ENCODE measurements at places on chromosomes 11 and 22.

GRCh38 chr11:73869332-73869949, 7.2 kb downstream of the COA4 start:
- no peak for DNase-seq

DNA sequence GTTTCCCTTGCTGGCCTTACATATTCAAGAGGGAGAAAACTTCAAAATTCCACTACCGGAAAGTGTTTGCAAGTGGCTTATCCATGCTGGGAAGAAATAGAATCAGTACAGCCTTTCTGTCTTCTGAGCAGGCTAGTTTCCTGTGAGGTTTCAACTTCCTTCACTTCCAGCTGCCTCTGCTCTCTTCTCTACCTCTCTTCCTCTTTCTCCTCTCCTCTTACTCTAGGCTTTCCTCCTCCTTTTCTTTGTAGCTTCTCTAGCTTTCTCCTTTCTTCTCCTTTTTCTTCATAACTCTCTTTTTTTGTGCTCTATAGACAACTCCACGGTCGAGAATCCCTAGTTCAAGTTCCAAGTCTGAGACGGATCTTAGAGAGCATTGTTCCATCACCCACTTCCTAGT, 421.8 kb downstream of the ETS1 start:
- DNase-seq: no peak

GRCh38 chr11:66992041-66992440, 16.9 kb downstream of the C11orf86 start:
- no peak for DNase-seq

- no peak for DNase-seq
Measured at GRCh38 chr22:19118329-19118880, 3.8 kb downstream of the DGCR2 start.

DNA sequence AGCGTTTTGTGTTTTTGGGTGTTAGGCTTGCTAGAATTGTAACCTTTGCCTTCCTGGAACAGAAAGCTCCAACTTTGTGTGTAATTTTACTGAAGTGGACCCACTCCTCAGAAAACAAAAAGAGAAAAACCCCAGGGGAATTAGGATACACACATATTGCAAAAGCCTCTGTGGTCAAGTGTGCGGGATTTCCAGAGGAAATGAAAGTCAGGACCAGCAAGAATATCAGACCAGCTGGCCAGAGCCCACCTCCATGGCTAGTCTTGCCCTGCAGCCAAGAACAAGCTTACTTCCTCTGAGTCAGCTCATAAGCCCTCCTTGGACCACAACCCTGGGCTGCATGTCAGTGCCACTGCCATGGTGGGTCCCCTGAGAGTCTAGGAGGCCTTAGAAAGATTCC, 37.0 kb upstream of the FTH1 start:
- DNase-seq: no peak

- no peak for DNase-seq
Measured at GRCh38 chr11:118002541-118003423, 16.6 kb downstream of the IL10RA start.

DNA sequence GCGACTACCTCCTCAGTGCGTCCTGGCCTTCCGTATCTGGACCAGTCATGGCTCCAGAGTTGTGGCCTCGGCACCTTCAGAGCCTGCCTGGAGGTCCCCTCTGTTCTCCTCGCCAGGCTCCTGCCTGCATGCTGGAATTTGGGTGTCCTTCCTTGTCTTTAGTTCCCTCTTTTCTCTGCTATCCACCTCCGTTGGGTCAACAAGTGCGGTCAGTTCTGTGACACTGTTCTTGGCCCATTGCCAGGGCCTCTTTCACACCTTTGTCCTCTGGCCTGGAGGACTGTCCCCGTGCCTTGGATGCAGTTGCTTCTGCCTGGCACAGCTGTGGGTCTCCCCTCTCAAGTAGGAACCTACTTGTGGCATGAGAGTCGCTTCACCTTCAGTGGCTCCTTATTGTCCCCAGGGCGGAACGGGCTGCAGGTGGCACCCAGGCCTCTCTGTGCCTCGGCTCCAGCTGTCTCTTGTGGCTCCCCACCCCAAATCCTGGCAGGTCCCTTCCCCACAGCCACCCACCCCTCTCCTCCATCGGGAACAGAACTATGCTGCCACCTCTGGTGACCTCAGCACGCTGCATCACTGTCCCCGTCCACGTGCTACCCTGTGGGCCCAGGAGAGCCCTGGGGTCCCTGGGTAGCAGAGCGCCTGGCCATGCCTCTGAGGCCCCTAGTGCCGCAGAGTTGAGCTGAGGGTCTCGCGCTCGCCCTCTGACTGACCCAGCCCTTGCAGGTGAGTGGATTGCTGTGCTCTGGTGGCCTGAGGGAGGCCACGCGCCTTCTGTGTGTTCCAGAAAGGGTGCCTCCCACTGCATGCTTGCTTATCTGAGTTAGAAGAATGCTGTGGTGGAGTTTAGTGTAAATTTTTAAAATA, 4.7 kb downstream of the DGCR8 start:
- no peak for DNase-seq

DNA sequence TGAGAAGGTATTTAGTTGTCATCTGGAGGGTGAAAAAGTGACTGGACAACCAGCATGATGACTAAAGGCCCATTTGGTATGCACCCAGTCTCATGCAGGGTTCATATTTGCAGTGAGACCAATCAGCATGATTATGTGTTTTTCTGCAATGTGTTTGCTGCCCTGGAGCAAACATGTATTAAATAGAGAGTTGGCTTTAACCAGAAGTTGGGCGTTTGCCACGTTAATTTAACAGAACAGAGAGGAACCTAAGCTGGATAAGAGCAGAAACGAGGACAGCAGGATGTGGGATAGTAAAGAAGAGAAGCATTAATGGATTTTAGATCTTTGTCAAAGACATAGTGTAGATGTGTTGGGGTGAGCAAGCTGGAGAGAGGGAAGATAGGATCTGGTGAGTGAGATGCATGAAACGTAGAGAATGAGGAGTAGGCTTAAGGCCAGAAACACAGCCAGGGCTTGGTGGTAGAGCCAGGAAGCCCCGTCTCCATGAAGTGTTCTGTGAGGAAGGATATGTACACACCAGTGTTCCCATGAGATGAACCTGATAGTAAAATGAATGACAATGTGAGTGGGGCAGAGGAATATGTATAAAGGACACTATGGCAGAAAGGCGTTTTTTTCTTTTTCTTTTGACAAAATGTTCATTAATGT, 164.0 kb upstream of the PDGFD start:
- no peak for DNase-seq

- no peak for DNase-seq
Measured at GRCh38 chr11:32316858-32317642, 118.3 kb downstream of the WT1 start.

GRCh38 chr11:83744620-83745192, 458.5 kb upstream of the CCDC90B start:
- no peak for DNase-seq

DNA sequence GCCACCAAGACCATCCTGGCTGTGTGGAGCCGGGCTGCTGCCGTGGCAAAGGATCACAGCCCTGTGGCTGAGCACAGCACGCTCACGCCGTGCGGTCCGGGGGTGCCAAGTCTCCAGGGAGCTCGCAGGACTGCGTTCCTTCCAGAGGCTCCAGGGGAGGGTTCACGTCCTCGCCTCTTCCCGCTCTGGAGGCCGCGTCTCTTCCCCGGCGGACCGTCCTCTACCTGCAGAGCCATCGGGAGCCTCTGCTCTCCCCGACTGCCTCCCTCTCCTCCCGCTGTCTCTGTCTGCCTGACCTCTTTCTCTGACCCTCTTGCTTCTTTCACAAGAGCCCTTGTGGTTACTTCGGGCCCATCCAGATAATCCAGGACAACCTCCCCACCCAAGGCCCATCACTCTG, 11.4 kb upstream of the MUC5AC start:
- DNase-seq: no peak

- DNase-seq: no peak
Measured at GRCh38 chr22:23622634-23623033, 9.5 kb downstream of the DRICH1 start.

GRCh38 chr22:26941896-26942636, 284.7 kb downstream of the MIAT start:
- no peak for DNase-seq

- no peak for DNase-seq
Measured at GRCh38 chr11:78138291-78138690, 1.1 kb downstream of the ALG8 start.

- no peak for DNase-seq
Measured at GRCh38 chr11:121448431-121448941, 3.6 kb upstream of the SORL1 start.

- DNase-seq: no peak
Measured at GRCh38 chr11:11396301-11397035, 43.4 kb upstream of the CSNK2A3 start.

DNA sequence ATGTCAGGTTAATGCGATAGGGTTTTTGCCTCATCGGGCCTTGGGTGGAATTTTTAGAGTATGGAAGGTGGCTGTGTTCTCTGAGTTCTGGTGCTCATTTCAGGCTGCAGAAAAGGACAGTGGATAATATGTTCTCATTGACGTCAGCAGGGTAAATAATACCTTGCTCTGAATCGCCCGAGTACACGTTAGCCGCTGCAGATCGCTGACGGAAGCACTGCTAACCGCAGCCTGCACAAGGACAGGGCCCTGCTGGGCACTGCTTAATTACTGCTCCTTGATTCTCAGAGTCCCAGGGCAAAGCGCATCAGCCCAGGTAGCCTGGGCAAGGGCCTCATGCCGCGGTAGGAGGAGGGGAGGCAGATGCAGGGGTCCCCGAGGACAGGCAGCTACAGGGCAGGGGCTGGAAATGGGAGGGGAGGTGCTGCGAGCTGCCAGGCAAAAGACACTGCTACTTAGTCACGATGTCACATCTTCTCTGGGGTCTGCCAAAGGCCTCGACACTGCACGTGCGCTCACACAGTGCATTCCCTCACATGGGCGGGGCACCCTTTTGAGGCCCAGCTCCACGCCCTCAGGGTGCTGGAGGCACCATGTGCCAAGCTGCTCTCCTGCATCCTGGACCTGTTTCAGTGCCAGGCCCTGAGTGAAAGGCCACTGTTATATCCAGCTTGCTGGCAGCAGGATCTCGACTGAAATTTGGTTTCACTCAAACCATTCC, 35.2 kb downstream of the PPP2R1B start:
- no peak for DNase-seq

- DNase-seq: no peak
Measured at GRCh38 chr11:72336163-72336562, 92.2 kb upstream of the PHOX2A start.

DNA sequence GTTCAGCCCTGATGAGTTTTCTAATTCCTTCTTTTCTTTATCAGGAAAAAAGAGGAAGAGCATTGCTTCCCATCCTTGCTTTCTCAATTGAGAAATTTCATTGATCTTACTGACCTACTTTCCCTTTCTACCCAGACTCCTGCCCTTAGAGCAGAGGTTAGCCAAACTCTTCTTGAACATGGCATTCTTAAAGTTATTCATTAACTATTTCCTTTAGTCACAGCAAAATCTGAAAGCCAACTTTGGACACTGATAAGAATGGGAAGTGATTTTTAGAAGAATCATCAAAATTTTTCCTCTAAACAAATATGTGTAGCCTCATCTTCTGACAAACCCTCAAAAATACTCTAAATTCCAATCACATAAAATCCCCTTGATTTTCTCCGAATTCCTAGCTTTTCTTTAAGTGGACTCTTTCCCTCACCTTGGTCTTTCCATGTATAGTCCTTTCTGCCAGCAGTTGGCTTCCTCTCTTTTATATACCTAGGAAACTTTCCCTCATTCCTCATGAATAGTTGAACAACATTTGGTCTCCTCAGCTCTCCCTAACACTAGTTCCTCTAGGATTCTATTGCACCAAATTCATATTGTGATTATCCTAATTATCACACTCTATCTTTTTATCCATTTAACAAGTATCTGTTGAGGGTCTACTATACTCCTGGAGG, 566.7 kb upstream of the CCDC90B start:
- no peak for DNase-seq

DNA sequence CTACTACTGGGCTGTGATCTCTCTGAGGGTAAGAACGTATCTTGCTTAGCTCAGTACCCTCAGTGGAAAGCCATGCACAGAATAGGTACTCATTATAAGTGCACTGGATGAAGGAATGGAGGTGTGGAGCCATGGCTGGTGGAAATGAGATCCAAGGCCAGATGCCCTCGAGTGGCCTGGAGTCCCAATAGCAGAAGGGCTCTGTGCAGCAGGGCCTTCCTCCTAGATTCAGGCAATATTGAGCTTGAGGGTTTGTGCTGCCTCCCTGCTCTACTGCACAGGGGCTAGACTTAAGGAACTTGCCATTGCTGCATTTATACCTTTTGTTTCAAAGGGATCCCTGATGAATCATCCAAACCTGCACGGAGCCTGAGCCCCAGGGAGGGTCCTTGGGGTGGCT, 33.6 kb upstream of the TUB start:
- no peak for DNase-seq

DNA sequence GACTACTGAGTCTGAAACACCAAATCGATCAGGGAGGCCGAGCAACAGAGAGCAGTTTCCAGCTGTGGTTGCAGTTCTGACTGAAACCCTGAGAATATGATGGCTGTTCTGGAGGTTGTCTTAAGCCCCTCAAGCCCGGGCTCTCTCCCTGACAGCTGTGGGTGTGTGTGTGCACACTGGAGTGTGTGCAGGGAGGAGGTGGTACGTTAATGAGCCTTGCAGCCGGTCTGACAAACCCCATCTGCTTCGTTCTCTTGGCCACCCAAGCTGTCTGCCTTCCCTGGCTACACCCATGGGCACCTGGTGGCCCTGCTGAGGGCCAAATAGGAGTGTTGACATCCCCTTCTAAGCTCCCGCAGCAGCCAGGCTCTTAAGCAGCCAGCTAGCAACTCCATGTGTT, 189.8 kb downstream of the KIRREL3 start:
- DNase-seq: no peak

DNA sequence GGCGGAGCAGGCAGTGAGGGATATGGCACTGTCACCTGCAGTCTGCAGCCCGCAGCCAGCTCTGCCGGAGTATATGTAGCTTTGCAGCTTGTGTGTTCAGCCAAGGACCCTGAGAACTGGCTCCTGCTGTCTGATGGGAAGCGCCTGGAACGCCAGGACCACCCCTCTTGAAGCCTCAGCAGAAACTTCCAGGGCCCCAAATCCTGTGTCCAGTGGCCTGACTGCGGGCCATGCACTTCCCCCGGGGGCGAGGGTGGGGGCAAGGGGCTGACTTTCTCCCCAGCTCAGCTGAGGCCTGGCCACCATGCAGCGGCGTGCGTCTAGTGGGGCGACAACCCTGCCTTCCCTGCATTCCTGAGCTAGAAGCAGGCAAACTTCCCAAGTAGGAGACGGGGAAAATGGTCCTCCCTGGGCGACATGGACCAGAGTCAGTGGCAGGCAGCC, 32.3 kb downstream of the PISD start:
- no peak for DNase-seq

GRCh38 chr11:36110668-36111410, 167.0 kb downstream of the LDLRAD3 start:
- DNase-seq: no peak

DNA sequence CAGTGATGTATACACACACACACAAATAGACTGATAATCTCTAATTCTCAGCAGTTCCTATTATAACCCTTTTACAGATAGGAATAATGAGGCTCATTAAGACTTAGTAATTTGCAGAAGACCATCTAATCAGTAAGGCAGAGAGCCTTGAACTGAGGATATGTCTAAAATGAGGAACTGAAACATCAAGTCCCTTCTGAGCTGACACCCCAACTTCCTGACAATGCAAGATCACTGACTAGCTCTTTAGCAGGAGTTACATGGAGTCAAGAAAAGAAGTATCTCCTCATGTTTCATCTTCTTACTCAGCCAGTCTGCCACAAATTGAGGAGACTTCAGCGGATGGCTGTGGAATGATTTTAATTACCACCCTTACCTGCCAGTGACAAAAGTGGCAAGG, 193.0 kb downstream of the MSANTD4 start:
- no peak for DNase-seq

- DNase-seq: no peak
Measured at GRCh38 chr11:66006891-66007176, 4.5 kb downstream of the BANF1 start.

- DNase-seq: no peak
Measured at GRCh38 chr22:33083212-33083611, 25.0 kb upstream of the SYN3 start.
